ENCODE measurements at places on chromosomes 12 and 14.

DNA sequence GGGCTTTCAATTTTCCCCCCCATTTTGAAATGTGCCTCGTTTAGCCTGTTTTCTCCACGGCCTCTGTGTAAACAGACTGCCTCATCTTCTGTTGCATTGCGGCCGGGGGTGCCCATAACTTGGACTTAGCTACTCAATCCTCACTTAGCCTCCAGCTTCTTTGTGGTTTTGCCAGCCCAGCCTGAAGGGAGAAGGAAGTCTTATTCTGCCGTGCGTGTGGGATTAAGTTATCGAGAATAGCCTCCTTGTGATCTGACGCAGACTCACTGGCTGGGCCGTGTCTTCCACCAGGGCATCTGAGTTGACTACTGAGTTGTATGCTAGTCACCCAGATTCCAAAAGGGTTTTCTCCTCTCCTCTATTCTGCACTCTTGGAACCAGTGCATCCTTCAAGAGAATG lies 8.1 kb downstream of the PRKAB1 start:
- DNase-seq = no peak

DNA sequence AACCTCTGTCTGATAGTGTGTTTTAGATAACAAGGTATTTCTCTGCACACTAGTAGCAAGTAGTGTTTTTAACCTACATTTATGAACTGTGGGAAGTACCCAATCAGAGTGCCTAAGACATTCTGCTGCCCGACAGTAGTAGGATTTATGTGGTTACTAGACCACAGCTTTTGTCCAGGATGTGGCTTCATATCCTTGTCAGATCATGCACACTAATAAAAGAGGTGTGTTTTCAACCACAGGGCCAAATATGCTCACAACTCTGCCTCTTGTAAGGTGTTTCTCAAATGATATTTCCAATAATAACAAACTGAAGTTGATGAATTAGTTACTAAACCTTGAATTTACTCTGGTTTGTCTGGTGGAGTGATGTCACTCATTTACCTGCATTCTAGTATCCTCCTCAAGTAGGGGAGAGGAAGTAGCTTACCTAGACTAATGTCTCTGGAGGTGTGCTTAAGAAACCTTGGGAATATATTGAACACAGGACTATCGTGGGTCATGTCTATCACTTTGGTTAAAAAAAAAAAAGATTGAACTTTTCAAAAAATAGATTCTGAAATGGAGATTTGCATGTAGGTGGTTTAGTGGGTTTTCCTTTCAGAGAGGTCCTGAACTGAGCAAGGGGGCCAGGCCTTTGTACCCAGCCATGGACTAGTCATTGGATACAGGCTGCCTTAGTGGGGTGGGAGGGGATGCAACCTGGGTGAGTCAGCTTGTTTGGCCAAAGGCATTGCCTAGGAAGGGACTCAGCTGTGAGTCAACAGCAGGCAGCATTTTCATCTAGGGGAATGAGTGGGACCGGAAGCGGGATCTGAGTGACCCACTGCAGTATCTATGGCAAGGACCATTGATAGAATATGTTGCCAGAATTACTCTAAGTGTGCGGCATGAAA lies 14.1 kb downstream of the FBXW8 start:
- no peak for DNase-seq

DNA sequence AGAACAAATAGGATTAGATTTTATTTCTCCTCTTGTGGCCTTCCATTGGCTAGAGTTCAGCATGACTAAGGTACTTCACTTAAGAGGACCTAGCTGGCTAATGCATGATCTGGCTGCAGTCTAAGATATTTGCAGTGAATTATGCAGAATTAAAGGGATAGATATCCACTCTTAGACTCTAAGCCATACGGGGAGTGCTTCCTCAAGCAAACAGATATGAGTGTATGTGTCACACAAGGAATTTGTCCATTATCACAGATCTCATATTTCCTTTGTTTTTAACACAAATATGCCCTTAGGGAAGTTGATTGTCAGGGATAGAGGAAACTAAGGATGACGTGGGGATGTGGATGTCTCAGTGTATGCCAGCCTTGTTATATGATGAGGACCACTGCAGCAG lies 88.1 kb upstream of the DHRS4 start:
- no peak for DNase-seq

DNA sequence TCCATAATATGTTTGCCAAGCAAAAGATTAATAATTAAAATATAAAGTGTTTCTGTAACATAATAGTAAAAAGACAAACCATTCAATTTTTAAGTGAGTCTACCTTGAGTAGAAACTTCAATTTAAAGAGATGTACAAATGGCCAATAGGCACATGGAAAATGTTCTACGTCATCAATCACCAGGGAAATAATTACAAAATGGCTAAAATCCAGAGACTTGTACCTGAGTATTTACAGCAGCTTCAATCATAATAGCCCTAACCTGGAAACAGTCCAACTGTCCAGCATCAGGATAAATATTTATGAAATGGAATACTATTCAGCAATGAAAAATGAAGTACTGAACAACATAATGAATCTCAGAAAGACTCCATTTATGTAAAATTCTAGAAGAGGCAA lies 95.5 kb upstream of the FAR2 start:
- no peak for DNase-seq

DNA sequence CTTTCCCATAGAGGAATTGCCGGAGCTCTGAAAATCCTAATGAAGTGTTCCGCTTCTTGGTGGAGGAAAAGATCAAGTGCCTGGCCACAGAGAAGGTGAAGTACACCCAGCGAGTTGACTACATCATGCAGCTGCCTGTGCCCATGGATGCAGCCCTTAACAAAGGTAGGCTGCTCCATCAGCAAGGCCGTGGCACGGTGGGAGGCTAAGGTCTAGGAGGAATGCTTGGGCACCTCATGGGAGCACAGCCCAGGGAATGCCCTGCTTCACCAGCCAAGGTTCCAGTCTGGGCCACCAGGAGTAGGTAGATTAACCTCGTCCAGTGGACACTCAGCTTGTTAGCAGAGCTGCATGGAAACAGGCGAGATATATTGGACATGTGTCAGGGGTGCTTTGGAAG lies 6.4 kb upstream of the TPI1 start:
- no peak for DNase-seq

DNA sequence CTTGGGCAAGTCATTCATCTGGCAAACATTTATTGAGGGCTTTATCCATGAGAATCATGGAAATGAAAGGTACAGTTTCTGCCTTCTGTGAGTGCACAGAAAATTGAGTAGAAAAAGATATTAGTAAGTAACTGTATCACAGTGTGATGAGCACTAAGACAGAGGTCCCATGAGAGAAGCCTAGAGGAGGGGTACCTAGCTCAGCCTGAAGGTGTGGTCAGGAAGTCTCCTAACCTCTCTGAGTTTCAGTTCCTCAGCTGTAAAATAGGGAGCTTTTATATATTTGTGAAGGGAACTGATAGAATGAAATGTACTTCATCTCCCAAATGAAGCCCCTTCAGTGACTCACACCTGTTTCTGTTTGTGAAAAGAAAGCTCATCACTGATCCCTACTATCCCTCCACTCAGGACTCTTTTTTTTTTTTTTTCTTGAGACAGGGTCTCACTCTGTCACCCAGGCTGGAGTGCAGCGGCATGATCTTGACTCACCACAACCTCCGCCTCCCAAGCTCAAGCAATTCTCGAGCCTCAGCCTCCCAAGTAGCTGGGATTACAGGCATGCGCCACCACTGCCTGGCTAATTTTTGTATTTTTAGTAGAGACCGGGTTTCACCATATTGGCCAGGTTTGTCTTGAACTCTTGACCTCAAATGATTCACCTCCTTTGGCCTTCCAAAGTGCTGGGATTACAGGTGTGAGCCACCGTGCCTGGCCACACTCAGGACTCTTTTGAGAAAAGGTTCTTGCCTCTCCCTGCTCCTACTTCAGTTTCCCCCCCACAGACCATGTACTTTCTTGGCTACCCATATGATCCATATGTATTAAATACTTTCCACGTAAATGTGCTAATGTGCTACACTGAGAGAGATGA lies 93.7 kb upstream of the FUT8 start:
- no peak for DNase-seq

DNA sequence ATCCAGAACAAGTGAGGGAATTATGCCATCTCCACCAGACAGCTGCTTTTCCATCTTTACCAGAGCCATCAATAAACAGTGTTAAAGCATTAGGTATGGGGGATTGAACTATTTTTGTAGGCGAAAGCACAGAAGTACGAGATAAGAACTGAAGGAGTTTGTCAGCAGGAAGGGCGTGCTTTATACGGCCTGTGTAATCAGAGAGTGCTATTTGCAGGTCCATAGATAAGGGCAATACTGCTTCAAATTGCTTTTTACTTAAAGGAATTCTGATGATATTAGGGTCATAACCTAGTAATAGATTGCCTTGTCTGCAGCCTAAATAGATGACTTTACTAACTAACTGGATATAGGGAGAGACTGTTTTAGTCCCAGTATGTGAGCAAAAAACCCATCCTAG lies 20.3 kb upstream of the CLEC4E start:
- DNase-seq = no peak

DNA sequence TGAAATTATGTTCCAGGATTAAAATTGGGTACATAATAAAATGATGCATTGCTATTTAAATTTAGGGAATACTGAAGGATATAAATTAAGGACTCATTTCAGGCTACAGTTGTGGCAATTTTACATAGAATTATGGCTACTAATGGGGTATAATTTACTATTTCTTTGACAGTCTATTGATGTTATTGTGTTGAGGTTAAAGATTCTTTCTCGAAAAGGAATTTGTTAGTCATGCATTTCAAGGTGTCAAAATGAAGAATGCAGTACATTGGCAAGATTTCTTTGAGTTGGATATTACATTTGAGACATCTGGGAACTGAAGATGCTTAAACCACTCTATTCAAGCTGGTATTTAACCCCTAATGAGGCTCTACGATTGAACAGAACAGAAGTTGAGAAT lies 28.3 kb downstream of the SLC5A8 start:
- DNase-seq = no peak

DNA sequence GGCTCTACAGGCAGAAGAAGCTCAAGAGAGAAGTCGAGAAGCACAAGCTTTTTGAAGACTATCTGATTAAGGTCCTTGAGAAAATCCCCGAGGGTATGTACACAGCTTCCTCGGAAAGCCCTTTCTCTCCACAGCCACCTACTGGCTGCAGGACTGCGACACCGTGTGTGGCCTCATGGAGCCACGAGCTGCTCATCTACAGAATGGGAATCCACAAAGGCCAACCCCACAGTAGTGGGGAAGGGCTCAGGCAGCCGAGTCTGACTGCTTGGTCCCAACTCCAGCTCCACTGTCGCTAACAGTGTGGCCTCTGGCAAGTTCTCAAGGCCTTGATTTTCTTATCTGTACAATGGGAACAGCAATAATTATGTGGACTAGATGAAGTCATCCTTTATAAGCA lies 2.5 kb downstream of the CCDC197 start:
- no peak for DNase-seq

- no peak for DNase-seq
Observed at GRCh38 chr12:132243596-132244310, 85.6 kb downstream of the GALNT9 start.

- DNase-seq = no peak
Observed at GRCh38 chr12:22039361-22039760, 6.7 kb upstream of the CMAS start.

- no peak for DNase-seq
Observed at GRCh38 chr14:77003960-77004710, 24.4 kb downstream of the IRF2BPL start.

DNA sequence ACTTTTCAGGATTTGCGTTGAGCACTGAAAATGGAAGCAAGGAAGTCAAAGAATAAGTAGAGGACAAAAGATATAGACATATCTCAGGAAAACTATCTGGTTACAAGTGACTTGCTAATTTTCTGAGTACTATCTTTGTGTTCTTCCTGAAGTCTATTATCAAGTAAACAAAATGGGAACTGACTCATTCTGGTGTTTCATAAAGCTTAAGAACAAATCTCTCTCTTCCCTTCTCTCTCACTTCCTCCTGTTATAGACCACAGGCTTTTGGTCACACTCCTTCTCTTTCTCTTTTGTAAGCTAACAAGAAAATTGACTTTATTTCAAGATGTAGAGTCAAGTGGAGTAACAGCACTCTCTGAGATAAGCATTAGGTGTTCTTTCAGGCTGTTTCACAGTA lies 406.6 kb upstream of the SYT1 start:
- DNase-seq = no peak

GRCh38 chr14:20412411-20412810 lies 890 bp downstream of the TEP1 start:
- no peak for DNase-seq

Measured in tibial nerve (tissue), 4 donors.